Right lung (tissue), 10 donors: ENCODE measurements at places on chromosomes 6 and 20. TPM values are rescaled to one million over a fixed set of nuclear protein-coding genes. Genes with fewer than 3 reads are reported as not detected.
A peak's percentile ranks its signal among the peaks of the same experiment; 100 is the strongest.

SRSF12 gene
- polyA plus RNA-seq: 13.0 TPM

DNA sequence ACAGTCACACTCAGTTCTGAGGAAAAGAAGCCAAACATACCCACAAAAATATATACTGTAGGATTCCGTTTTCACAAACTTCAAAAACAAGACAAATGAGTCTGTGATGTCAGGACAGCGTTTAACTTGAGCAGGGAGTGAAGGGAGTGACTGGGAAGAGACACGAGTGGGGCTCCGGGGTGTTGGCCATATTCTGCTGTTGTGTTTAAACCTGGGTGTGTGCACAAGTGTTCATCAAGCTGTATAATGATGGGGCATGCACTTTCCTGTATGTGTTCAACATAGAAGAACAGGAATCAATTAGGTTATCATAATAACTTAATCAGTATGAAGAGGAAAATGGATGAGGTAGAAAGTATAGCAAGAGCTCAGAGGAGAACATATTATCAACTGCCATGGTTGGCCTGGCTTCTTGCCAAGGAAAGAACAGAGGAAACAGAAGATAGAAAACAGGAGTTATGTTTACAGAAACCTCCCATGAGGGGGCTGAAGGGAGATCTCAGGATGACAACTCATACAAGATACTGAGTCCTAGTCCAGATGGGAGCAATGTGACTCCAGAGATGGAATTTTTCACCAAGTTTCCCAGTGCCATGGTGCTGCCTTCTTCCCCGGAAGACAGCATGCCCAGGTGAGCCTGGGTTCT, 15.1 kb upstream of the AFDN start:
- DNase-seq: no peak

- no peak for DNase-seq
These were observed 136.6 kb downstream of the BACH2 start for GRCh38 chr6:90160013-90160412.

GRCh38 chr20:53298911-53299310, 294.7 kb downstream of the ZNF217 start:
- DNase-seq: no peak

DNA sequence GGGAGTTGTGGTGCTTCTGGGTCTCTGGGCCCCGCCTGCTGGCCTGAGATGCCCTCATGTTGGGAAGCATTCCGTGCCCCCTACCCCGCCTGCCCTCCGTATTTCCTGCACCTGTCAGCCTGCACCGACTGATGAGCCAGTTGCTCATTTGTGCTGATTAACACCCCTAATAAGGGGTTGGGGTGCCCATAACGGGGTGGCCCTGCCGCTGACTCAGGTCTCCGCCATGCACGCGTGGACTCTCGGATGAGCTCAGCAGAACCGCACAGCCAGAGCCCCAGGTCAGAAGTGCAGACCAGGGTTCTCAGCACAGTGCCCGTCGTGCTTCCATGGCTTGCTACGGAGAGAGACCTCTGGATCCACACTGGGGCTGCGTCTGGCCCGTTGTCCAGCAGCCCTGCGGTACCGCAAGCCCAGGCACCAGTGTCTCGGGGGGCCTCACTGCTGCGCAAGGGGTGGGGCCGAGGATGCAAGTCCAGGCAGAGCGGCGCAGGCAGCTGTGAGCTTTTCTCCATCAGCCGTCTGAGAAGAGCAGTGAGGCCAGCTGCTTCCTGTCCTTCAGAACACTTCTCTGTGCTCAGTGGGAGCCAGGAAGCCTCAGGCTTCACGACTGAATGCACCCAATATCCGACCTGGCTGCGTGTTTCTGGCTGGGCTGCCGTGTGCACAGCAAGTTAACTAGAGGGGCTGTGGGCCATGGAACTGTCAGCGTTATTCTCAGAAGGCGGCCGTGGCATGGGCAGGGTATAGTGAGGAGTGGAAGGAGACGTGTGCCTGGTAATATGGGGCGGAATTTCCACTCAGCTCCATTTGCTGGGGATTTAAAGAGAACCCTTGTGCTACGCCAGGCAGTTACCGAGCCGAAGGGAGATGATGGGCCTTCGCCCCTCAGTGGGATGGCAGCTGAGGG, 18.6 kb downstream of the MTG2 start:
- DNase-seq: no peak

- no peak for DNase-seq
These were observed 168.3 kb upstream of the SPACA1 start for GRCh38 chr6:87879132-87879861.

ADGRB3 gene
- 13.7 TPM for polyA plus RNA-seq

CAPN11 gene
- 0.09 TPM for polyA plus RNA-seq

SNPH gene
- 1.5 TPM for polyA plus RNA-seq

SIRPG gene
- polyA plus RNA-seq: not detected

DNA sequence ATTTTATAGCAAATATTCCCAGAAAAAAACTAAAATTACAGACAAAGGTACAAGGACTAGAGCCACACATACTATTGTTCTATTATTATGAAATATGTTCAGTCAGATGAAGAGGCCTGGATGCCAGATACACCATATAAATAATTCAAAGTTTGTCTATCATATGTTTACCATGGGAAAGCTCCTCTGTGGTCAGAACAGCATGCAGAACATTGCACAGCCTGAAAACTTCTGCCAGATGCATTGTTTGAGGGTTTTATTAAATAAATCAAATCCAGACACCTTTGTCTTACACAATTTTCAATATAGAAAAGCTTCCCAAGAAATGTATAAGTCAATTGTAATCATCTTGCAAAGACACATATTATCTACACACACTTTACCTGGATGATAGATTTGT, 35.0 kb upstream of the COL21A1 start:
- no peak for DNase-seq

HLA-DQB2 gene
- polyA plus RNA-seq: 2.1 TPM

ADGRF1 gene
- 0.54 TPM for polyA plus RNA-seq

DNA sequence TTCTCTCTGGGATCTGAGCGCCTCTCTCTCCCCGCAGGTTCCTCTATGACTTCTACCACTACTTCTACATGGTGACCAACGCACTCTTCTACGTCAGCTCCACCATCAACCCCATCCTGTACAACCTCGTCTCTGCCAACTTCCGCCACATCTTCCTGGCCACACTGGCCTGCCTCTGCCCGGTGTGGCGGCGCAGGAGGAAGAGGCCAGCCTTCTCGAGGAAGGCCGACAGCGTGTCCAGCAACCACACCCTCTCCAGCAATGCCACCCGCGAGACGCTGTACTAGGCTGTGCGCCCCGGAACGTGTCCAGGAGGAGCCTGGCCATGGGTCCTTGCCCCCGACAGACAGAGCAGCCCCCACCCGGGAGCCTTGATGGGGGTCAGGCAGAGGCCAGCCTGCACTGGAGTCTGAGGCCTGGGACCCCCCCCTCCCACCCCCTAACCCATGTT, 36.3 kb upstream of the MRGBP start:
- DNase-seq: no peak

DNA sequence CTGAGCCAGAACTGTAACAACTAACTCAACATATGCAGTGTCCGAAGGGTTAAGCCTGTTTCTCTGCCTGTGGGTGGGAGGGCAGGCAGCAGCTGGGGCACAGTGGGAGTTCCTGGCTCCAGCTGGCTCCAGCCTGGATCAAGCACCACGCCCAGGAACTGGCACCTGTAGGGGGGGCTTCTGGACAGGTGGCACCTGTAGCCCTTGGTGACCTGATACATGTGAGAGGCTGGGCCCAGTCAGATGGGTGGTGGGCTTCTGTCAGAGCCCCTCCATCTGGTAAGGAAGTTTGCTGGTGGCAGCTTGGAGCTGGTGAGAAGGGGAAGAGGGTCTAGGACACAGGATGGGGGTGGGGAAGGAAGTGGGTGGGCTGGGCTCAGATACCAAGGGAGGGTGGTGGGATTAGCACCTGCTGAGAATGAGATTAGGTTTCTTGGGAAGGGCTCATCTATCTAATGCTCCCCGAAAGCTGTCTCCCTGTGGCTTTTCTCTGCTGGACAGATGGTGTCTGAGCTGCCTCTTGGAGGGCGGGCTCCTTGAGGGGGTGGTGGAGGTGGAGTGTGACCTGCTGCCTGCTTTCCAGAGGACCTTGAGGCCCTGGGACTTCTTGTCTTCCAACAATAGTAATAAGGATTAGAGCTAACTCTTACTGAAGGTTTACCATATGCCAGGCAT, 28.5 kb downstream of the BCL2L1 start:
- DNase-seq: no peak

BPIFA1 gene
- not detected for polyA plus RNA-seq

DNA sequence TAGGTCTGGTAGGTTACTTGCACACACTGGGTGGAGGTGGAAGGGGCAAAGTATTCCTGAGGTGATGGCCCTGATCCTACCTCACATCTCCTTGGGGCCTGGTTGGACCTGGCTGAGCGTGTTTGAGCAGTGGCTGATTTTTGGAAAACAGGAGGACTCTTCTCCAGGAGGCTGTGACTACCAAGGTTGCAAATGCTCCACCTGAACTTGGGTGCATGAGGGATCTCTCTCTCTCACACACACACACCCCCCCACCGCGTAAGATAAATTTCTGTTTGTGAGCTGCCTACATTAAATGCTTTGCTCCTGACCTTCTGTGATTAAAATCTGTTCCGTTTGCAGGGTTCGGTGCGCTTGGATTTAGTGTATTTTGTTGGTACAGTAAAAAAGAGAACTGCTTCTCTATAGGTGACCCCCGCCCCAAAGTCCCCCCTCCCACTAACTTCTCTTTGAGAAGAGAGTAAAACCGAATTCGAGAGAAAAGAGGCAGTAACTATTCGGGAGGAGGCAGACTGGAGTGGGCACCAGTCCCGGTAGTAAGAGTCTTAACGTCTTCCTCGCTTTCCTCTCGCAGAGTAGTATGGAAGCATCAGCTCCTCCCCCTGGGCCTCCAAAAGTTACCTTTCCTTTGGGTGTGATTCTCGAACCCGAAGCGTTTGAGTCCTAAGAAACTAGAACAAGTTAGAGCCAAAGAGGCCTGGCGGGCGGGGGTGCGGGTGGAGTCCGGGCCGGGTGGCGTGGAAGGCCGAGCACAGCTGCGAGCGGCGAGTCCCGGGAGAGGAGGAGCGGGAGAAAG, 585 bp upstream of the DSE start:
- peak; percentile 11 for DNase-seq

- peak; percentile 90 for DNase-seq
These were observed at the start of gene STK38 for GRCh38 chr6:36546920-36547645. Gene STK38, minus strand, starts transcription at chr6:36547479. Its CDS starts 7,277 bp downstream, at chr6:36540202.

DNA sequence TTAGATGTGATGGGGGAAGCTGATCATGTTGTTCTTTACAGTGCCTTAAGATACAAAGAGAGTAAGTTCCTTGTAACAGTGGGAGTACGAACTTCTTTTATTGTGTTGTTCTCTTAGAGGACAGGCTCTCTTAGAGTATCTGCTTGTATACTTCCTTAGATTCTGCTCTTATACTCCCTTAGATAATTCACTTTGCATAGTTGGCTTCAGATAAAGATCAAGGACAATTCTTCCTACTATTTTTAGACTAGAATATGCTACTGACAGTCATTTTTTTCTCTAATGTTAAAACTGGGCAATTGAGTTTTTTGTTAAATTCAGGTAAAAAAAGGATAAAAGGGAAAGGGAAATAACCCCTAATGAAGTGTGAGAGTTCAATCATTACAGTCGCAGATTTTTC, 138.7 kb downstream of the MYB start:
- DNase-seq: no peak

ENPP3 gene
- polyA plus RNA-seq: 0.81 TPM

GRCh38 chr20:63119963-63120807, 95.7 kb downstream of the YTHDF1 start:
- no peak for DNase-seq

DNA sequence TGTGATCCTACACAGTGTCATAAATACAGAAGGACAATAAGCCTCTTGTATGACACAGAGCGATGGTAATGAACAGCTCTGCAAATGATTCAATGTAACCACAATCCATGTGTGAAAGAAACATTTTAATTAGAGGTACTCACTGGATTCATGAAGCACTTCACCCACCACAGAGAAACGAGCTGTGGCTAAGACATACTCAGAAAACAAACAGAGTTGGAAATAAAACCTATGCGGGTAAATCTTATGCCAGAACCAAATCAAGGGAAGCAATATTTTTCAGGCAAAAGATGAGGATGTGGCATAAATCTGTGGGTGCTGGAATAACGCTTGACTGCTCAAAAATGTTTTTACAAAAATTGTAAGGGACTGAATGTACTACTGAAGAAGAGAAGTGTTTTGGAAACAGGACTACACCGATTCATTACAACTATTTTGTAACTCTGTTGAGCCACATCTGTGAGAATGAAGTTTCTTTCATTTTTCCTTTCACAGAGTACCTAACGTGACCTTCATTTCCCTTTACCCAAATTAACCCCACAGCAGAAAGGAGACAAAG, 112.1 kb downstream of the WDR27 start:
- no peak for DNase-seq

MATN4 gene
- 0.09 TPM for polyA plus RNA-seq

KIF6 gene
- polyA plus RNA-seq: 2.6 TPM

DNA sequence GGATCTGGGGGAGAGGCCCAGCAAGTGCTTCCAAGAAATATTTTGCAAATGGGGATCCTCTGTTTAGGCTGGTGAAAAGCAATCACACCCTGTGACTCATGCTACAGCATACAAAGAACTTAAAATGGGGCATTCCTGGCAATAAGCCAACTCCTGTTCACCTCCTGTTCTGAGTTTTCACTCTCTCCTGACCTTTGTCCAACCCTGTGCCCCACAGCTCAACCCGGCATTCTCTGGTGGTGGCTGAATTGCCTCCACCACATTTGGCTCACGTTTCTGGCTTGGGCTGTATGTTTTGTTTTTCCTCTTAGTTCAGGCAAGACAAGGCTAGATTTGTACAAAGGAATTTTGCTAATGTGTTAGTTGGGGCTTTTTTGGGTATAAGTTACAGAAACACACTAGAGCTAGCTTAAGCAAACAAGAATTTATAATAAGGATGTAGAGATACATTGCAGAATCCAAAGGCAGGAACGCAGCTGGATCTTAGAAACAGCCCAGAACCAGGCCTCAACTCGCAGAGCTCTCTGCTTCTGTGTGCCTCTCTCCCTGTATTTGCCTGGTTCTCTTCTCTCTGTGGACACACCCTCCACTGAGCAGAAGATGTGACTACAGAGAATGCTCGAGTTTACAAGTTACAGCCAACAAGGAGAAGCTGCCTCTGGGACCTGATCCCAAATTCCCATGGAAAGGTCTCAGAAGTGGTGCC, 9.4 kb downstream of the ABCC10 start:
- DNase-seq: peak; percentile 50

GRCh38 chr6:44135173-44135758, 7.9 kb downstream of the TMEM63B start:
- DNase-seq: no peak

GRCh38 chr20:4465212-4465611, 256.5 kb upstream of the PRND start:
- no peak for DNase-seq

SOBP gene
- 8.6 TPM for polyA plus RNA-seq

DNA sequence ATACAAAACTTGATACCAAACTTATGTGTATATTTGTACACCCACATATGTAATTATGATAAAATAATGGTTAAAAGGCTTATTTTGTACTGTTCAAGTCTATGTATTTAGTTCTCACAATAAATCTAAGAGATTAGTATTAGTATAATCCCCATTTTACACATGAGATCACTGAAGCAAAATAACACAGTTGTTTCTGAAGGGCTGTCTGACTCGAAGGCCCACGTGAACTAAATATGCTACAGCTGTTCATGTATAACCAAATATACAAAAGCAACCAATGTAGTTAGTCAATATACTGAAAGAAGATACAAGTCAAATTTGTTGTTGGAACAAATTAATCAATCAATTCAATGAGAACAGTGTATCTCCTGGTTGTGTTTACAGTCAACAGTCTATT, 959.2 kb downstream of the EPHA7 start:
- DNase-seq: no peak
